ENCODE measurements at places on chromosomes 12 and 14.

- no peak for DNase-seq
Measured at GRCh38 chr12:93135286-93136239, 206.5 kb upstream of the EEA1 start.

DNA sequence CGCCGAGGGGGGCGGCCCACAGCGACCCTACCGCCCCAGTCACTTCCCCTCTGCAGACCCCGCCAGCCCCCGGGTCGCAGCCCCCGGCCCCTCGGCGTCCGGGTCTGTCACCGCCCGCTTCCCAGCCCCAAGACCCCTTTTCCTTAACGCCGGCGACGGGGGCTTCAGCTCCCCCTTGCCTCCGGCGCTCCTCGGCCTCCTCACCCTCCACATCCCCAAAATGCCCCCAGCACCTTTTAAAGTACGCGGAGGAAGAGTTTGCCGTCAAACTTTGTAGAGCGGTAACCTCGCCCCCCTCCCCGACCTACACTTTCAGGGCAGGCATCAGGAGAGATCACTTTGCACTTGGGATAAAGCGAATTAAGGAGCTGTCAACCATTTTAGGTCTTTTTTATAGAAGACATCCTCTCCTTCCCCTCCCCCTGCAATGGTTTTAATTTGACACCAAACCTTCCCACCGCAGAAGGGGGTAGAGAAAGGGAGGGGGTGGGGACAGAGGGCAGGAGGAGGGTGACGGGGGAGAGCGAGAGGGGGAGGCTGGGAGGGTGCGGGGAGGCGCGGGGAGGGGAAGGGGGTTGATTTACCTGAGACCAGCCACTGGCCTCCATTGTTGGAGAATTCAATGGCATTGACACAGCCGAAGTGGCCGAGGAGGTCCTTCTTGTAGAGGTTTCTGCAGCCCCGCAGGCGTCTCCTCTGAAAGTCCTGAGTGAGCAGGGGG lies 578 bp downstream of the DCAF5 start:
- peak; percentile 52 for DNase-seq

GRCh38 chr14:71651228-71651627 lies 281.0 kb upstream of the RGS6 start:
- no peak for DNase-seq

GRCh38 chr12:16062611-16063010 lies 151.5 kb downstream of the DERA start:
- DNase-seq, result no peak

Data from NCI-H146 (cell line).